Jurkat, Clone E6-1 (cell line): ENCODE measurements at places on chromosomes 4 and X.

- no peak for DNase-seq
These were observed 898.8 kb downstream of the C4orf33 start for GRCh38 chr4:129994715-129995114.

GRCh38 chr4:174118171-174118570, 165.3 kb downstream of the FBXO8 start:
- no peak for DNase-seq

GRCh38 chr4:6252051-6252450, 17.6 kb upstream of the WFS1 start:
- DNase-seq, result no peak

DNA sequence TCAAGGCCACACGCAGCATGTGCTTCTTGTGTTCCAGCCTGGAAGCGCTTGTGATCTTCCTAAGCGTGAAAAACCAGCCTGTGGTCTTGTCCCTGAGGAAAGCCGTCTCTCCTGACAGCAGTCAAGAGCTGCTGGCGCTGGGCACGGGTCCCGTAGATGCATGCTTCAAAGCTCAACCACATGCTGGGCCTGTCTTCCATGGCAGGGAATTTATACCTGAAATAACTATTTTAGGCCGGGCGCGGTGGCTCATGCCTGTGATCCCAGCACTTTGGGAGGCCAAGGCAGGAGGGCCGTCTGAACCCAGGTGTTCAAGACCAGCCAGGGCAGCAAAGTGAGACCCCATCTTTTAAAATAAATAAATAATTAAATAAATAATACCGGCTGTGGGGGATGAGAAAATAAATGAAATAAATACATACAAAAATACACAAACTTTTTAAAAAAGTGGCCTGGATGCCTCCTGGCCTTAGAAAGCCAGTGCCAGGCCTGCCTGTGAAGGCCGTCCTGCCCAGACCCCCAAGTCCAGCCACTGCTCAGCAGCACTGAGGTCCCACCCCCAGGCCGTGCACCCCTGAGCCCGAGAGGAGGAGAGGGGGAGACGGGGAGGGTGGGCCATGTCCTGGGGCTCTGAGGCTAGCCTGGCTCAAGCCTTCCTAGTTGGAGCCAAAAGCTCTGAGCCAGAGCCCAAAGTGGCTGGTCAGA, 10.4 kb downstream of the LRPAP1 start:
- DNase-seq, result no peak

- no peak for DNase-seq
These were observed 395.7 kb downstream of the TRIML1 start for GRCh38 chr4:188534917-188535316.
